Cardiac muscle cell (in vitro differentiated cells and primary cell): ENCODE measurements at places on chromosomes 4 and X.

DNA sequence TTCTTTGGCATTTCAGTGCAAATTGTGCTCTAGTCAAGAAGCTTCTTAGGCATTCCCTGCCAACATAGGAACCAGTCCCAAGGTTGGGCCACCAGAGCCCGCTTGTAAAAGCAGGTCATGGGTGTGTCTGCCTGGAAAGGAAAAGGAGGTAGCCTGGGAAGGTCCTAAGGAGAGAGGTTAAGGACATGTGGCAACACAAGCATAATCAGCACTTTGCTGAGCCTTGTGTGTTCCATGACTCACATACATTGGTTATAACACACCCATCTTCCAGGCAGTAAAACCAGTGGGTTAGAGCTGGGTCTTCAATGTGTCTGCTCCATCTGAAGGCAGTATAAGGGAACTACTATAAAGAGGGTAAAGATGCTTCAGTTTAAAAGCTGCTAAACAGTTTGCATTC lies 165.0 kb downstream of the FHIP1A start:
- no peak for DNase-seq

- DNase-seq: no peak
These were observed 5.1 kb downstream of the HS6ST2 start for GRCh38 chrX:132953354-132953753.

- no peak for DNase-seq
These were observed 26.7 kb downstream of the NR3C2 start for GRCh38 chr4:148415500-148415899.

DNA sequence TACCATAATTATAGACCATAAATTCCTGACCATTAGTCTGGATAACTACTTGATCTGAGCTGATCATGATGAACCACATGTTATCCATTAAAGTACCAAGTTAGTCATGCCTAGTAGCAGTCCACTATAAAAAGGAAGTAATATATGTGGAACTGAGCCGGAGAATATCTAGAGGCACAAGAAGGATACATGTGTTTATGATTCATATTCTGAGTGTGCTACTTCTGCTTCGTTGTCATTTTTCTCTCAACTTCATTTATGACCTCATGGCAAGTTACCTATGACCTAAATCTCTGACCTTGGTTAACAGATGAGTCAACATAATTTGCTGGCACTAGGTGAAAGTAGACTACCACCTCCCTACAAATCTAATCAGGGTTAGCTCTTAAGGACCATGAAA lies 56.5 kb upstream of the ANKRD17 start:
- peak; percentile 11 for DNase-seq

DNA sequence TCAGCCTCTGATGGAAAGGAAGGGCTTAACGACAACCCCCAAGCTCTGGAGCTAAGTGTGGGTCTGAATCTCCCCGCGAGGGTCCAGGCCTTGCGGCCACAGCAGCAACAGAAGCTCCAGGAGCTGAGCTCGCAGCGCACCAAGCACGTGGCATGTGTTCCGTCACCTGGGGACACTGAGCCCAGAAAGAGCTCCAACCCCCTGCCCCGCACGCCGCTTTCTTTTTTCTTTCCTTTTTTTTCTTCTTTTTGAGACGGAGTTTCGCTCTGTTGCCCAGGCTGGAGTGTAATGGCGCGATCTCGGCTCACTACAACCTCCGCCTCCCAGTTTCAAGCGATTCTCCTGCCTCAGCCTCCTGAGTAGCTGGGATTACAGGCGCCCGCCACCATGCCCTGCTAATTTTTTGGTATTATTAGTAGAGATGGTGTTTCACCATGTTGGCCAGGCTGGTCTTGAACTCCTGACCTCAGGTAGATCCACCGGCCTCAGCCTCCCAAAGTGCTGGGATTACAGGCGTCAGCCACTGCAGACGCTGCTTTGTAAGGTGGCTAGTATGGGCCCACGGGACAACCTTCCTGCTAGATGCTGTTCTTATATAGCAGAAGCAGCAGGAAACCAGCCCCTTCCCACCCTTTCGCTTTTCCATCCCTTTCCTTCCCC lies 685 bp upstream of the TNIP2 start:
- DNase-seq: no peak

GRCh38 chr4:112196461-112196860 lies 35.1 kb upstream of the AP1AR start:
- no peak for DNase-seq

- DNase-seq: no peak
These were observed 322.2 kb downstream of the GPAT3 start for GRCh38 chr4:83858131-83858530.

DNA sequence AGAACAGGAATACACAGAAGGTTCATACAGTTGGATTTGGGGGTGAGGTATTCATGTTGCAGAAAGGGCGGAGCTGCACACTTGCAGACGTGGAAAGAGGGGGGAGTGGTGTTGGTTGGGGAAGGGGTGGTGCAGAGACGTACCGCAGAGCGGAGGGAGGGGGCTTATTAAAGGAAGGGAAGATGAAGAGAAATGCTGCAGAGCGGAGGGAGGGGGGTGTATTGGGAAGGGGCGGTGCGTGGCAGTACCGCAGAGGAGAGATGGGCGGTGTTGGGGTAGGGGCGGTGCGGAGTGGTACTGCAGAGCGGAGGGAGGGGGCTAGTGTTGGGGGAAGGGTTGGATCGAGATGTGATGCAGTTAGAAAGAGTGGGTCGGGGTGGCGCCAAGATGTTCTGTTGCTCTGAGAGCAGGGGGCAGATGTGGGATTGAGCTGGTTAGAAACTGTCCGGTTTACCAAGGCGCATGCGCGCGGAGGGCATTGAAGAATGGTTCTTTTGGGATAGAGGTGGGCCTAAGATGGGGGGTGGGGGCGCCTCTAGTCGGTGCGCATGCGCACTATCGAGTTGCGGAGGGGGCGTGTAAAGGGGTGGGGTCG lies 900 bp downstream of the TRO start:
- DNase-seq: peak; percentile 88

DNA sequence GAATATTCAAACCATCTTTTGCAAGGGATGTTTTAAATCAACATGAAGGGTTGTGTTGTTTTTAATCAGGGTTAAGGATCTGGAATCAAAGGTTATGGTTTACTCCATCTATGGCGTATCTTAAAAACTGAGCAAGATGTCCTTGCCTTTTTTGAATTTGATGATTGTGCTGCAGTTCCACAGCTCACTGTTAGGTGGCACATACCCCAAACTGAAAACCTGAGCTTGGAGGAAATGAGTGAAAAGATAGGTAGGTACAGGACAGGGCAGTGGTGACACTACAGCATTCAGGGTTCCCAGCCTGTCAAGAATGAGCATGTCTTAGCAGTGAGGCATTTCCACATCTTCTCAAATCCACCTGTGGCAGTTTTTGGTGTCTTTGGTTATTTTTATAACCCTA lies 13.1 kb upstream of the EOLA1 start:
- DNase-seq: peak; percentile 24

DNA sequence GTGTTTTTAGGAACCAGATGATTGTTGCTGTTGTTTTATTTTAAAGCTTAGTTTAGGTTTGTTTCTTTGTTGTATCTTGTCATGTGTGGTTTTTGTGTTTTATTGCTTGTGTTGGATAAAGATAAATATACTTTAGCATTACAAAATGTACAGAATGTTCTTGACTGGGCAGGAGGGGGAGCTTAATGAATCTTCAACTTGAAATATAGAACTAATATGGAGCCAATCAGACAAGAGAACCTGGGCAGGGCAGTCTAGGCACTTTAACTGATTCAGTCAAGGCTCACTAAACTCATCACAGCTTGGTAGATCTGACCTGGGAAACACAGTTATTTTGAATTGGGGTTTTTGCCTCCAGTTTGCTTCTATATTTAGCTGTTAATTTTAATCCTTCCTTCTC lies 304.2 kb downstream of the ARHGAP24 start:
- no peak for DNase-seq

GRCh38 chr4:75845992-75846391 lies 56.3 kb downstream of the PPEF2 start:
- DNase-seq: no peak

DNA sequence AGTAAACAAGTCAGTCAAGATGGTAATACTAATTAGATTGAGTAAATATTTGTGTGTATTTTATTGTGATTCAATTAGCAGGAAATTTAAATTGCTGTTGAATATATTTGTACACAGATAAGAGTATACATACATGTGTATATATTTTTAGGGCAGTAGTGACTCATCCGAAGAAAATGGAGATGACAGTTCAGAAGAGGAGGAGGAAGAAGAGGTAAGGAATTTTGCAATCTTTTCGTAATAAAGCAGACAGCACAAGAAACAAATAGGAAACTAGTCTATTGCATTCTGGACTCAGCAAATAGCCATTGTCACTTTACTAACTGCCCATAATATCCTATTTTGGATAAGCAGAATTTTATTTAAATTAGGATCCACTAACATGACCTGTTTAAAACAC lies 6.6 kb downstream of the IBSP start:
- DNase-seq: no peak

DNA sequence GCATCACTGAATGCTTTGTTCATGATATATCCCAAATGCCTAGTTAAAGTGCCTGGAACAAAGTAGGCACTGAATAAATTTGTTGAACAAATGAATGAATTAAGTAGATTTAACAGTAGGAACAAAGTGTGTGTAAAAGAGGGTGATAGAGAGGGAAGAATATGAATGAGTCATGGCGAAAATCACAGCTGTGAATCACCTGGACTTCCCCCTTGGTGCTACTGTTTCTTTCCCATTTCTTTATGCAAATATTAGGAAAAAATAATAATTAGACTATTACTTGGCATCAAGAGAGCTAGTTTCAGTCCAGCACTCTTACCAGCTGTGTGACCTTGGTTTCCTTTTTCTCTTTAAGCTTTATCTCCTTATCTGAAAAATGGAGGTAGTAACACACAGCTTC lies 9.2 kb downstream of the SPIN3 start:
- no peak for DNase-seq

GRCh38 chrX:2533424-2533823 lies 32.6 kb upstream of the DHRSX start:
- DNase-seq: no peak

DNA sequence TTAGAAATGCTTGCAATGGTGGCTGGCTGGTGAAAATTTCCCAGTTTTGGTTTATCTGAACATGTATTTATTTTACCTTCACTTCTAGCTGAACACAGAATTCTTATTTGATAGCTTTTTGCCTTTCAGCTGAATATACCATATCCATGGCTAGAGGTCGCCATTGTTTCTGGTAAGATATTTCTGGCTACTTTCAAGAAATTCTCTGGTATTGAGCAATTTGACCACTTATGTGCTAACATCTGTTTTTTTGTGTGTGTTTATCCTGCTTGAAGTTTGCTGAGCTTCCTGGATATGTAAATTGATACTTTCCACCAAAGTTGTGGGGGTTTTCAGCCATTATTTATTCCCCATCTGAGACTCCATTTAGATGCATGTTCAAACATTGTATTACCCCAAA lies 75.4 kb downstream of the FBXW7 start:
- DNase-seq: peak; percentile 92

- no peak for DNase-seq
These were observed 63.8 kb downstream of the SLC4A4 start for GRCh38 chr4:71402616-71403015.

DNA sequence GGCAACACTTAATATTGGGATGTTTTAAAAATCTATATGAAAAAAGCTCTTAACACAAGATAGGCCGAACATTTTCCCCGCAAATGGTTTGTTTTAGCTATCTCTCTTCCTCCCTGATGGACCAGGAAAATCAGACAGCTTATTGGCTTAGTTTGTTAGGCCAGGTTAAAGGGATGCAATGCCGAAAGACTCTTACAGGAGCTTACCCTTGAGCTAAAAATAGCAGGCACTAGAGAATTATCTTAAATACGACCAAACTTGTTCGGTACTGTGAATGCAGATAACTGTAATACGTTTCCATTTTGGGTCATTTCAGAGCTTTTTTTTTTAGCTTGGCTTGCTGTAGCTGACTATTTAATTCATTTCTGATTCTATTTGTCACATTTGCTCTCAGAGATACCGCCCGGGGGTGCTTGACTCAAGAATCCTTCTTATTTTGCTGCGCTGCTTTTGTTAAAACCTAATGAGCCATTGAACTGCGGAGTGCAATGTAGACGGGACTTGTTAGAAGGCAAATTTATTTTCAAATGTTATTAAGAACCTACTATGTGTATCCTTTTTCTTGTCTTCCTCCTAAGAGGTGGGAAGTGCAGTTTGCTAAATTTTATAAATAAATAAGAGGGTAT lies 23.3 kb downstream of the PPARGC1A start:
- no peak for DNase-seq

GRCh38 chr4:88429401-88429800 lies 27.5 kb upstream of the HERC5 start:
- DNase-seq: no peak

- no peak for DNase-seq
These were observed 2.1 kb downstream of the GSTCD start for GRCh38 chr4:105710678-105711077.

DNA sequence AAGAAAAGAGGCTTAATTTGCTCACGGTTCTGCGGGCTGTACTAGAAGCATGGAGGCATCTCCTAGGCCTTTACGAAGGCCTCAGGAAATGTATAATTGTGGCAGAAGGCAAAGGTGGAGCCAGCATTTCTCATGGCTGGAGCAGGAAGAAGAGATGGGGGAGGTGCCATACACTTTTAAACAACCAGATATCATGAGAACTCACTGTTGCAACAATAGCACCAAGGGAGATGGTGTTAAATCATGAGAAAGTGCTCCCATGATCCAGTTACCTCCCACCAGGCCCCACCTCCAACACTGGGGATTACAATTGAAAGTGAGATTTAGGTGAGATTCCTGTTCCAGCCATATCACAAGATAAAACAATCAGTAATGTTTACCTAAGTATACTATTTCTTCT lies 45.5 kb downstream of the MTHFD2L start:
- DNase-seq: no peak

DNA sequence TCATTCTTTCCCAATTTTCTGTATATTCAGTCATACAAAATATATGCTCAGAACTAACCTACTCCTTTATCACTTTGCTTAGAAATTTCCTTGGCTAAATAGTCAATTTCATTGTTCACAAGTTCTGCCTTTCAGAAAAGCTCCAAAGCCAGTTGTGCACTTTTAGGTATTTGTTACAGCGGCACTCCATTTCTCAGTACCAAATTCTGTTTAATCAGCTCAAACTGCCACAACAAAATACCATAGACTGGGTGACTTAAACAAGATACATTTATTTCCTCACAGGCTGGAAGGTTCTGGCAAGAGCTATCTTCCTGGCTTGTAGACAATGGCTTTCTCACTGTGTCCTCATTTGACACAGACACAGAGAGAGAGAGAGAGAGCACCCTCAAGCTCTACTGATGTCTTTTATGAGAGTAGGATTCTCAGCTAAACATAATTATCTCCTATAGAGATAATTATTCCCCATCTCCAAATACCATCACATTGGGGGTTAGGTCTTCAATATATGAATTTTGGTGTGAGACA lies 188.8 kb upstream of the FSTL5 start:
- no peak for DNase-seq

GRCh38 chr4:22515145-22515887 lies 550 bp downstream of the ADGRA3 start:
- DNase-seq: peak; percentile 83

GRCh38 chrX:150100261-150100660 lies 162.0 kb upstream of the EOLA2 start:
- DNase-seq: no peak
